ENCODE measurements at places on chromosomes 11 and 22. TPM values are rescaled to one million over a fixed set of nuclear protein-coding genes. Genes with fewer than 3 reads are reported as not detected.

The CSF2RB gene
- 4.9 TPM for total RNA-seq

- no peak for DNase-seq
Observed at GRCh38 chr11:130162733-130163132, 3.2 kb downstream of the ST14 start.

The EWSR1 gene
- total RNA-seq = 138 TPM

GRCh38 chr22:25698978-25699377, 43.0 kb upstream of the MYO18B start:
- DNase-seq = no peak

DNA sequence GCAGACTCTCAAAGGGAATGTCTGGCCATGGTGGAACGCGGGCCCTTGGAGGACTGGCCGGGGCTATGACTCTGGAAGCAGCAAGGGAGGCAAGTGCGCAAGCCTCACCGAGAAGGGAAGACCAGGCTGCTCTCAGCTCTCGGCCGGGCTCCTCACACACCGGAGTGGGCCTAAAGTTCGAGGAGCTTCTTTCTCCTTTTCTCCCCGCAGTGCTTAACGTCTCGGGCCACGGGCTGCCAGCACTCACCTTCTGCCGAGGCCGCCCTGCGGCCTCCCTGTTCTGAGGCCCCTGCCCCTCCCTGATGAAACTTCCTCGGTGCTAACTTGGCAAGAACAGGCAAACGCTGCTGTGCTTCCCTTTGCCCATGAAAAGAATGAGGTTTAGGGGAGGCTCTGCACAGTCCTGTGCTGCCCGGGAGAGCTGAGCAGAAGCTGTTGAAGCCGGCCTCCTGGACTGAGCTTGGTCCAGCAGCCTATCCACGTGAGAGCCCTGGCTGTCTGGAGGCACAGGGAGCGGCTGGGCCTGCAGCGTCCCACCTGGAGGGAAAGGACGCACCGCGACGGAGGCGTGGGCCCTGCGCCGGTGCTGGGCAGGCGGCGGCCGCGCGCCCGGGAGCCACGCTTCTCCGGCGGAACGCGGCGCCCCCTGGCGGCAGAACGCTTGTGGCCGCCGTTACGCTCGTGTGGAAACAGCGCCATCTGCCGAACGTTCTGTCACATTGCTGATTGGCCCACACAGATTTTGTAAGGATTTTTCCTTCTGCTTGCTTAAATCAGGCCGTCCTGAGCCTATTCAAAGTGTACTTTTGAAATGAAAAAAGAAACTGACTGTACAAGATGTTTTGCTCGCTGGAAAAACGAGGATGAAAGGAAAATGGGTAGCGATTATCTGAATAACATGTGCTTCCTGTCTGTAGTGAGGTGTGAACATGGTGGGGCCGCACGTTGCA, 65.0 kb upstream of the TMEM45B start:
- peak; percentile 92 for DNase-seq

GRCh38 chr11:1180171-1180570, 22.4 kb downstream of the MUC5AC start:
- DNase-seq = no peak

DNA sequence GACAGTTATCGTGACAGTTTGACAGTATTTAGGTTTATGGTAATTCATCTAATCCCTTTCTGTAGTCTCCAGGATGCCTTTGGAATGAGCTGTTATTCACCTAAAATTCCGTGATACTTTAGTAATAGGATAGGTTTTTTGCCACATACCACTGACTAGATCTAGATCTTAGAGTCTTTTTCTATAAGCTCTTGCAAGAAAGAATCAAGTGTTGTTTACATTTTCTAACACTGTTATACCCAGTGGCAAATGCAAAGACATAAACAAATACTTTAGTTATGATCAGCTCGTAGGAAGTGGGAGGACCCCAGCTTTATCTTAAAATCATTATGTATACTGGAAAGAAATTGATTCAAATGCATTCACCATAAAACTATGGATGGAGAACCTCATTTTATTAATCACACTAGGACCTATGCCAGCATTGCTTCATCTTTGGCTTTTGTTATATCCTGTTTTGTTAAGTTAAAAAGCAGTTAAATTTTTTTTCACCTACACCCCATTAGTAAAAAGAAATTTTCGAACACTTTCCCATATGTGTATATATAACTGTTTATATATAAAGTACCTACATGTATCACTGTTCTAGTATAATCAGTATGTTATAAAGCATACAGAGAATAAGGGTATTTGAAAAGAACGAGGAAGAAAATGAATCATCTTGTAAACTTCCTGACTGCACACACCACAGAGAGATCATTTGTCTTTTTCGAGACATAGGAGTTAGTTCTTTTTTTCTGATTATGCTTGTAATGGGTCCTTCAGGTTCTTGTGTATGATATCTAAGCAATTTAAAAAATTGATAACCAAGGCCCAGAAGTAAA, 60.9 kb downstream of the PDHX start:
- no peak for DNase-seq

GRCh38 chr11:96196181-96196662, 146.8 kb downstream of the MAML2 start:
- no peak for DNase-seq

DNA sequence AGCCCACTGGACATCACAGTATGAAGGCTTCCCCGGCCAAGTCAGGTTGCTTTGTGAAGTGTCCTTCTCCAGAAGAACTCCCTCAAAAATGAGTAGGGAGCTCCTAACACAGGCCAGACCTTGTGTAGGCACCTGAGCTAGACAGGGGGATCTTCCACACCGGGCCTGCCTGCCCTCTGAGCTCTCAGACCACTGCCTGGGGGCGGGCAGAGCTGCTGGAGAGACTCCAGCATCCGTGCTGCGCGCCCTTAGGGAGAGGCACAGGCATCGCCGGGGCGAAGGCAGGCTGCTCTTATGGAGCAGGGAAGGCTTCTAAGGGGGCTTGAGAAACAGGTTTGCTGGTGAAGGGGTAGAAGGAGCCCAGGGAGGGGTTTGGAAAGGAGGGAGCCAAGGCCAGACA, 4.4 kb downstream of the KCNJ5 start:
- peak; percentile 72 for DNase-seq

- no peak for DNase-seq
Observed at GRCh38 chr11:61125310-61125684, 23.0 kb downstream of the CD5 start.
